Activated naive CD8-positive, alpha-beta T cell treated with anti-CD3 and anti-CD28 coated beads, Interleukin-2, amount 10 ng/mL, durations not matched to agents 7 days and 5 days (primary cell): ENCODE measurements at places on chromosomes 2 and 18. TPM values are rescaled to one million over a fixed set of nuclear protein-coding genes. Genes with fewer than 3 reads are reported as not detected.

DNA sequence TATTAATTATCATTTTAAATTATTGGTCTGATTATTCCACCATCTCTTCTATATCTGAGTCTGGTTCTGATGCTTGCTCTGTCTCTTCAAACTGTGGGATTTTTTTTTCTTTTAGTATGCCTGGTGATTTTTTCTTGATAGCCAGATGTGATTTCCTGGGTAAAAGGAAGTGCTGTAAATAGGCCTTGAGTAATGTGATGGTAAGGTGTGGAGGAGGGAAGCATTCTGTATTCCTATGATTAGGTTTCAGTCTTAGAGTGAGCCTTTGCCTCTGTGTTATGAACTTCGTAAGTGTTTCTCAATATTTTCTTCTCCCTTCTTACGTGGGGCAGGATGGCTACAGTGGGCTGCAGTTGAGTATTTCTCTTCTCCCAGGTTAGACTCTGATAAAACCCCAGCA, 103.0 kb downstream of the EHBP1 start:
- DNase-seq: no peak
- H3K27ac ChIP-seq: no peak overlapping the region
- no peak overlapping the region for H3K4me3 ChIP-seq
- H3K27me3 ChIP-seq: no peaks in the 10 kb centered on the region

DNA sequence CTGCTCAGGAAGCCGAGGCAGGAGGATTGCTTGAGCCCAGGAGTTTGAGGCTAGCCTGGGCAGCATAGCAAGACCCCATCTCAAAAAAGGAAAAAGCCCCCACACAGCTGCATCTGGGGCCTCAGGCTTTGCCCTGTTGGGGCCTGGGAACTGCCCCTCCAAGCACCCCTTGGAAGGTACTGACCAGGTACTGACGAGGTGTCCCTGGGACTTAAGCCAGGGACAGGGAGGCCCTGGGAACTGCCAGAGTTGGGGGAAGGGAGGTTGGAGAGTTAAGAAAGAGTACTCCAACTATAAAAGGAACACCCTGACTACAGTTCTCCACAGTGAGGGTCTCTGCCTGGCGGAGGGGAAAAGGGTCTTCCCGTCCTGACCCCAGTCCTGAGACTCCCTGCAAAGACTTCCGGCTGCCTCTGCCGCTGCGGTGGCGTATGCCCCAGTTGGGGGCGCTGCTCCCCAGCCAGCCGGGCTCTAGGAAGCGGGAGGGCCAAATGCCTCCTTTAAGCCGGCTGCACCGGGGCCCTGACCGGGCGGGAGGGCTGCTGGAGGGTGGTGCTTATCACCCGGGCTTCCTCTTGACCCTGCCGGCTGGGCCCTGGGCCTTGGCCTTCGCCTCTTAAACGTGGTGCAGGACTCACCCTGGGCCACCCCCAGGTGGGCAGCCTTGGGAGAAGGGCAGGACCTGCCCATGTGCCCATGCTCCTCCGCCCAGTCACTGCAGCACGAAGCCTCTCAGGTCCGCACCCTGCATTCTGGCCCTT, 12.8 kb downstream of the SLC30A3 start:
- peak; percentile 80 for DNase-seq
- H3K27ac ChIP-seq: no peak overlapping the region
- peaks cover 4% of the 10 kb centered on the region for H3K4me1 ChIP-seq
- no peaks in the 10 kb centered on the region for H3K36me3 ChIP-seq
- H3K4me3 ChIP-seq: no peak overlapping the region
- peaks cover 11% of the 10 kb centered on the region for H3K27me3 ChIP-seq

GRCh38 chr18:58078889-58079573, 35.0 kb downstream of the NEDD4L start:
- H3K27ac ChIP-seq: no peak overlapping the region
- H3K27me3 ChIP-seq: no peaks in the 10 kb centered on the region
- no peak overlapping the region for H3K4me3 ChIP-seq
- DNase-seq: no peak
- H3K36me3 ChIP-seq: no peaks in the 10 kb centered on the region

DNA sequence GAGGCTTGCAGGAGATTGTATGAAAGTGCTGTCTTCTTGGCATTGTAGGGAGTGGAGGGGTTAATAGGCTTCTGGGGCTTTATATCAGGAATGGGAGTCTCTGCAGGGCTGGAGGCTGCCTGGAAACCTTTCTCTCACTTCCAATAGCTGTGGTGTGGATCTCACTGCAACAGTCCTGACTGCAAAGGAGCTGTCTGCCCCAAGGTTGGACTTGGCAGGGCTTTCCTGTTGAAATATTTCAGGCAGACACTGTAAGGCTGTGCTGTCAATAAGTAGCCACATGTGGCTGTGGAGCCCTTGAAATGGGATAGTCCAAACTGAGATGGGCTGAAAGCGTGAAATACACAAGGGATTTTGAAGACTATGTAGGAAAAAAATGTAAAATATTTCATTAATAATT, 399.1 kb upstream of the SPRED2 start:
- no peaks in the 10 kb centered on the region for H3K36me3 ChIP-seq
- no peak overlapping the region for H3K27ac ChIP-seq
- no peak for DNase-seq
- H3K27me3 ChIP-seq: peaks cover 3% of the 10 kb centered on the region
- no peaks in the 10 kb centered on the region for H3K4me1 ChIP-seq
- no peak overlapping the region for H3K4me3 ChIP-seq

DNA sequence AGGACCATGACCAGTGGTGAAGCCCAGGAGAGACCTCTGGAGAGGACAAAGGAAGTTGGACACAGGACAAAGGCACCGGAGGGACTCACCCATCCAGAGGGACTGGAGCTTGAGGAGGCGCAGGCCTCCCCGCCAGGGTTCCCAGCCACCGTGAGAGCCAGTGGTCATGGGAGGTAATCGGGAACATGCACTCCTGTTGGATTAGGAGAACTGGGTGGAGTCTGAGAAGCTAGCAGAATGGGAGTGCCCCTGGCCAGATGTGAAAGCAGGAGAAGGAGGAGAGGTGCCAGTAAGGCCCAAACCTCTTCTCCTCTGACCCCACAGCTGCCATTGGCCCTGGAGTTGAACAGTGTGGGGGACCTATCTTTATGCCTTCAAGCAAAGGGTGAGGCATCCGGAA, 20.3 kb downstream of the POU3F3 start:
- no peak overlapping the region for H3K4me3 ChIP-seq
- no peak overlapping the region for H3K27ac ChIP-seq
- H3K36me3 ChIP-seq: no peaks in the 10 kb centered on the region
- DNase-seq: no peak

- no peaks in the 10 kb centered on the region for H3K27me3 ChIP-seq
- peaks cover 17% of the 10 kb centered on the region for H3K36me3 ChIP-seq
- DNase-seq: no peak
- no peak overlapping the region for H3K4me3 ChIP-seq
Measured at GRCh38 chr2:195368249-195369217, 288.5 kb upstream of the SLC39A10 start.

- DNase-seq: peak; percentile 44
- peaks cover 15% of the 10 kb centered on the region for H3K4me1 ChIP-seq
- peak overlapping the region; percentile 9 for H3K4me3 ChIP-seq
- H3K27ac ChIP-seq: no peak overlapping the region
Measured at GRCh38 chr18:49227441-49228165, 232.8 kb downstream of the DYM start.

- no peaks in the 10 kb centered on the region for H3K36me3 ChIP-seq
- peak overlapping the region; percentile 14 for H3K4me3 ChIP-seq
- H3K27me3 ChIP-seq: peaks cover 2% of the 10 kb centered on the region
- no peak for DNase-seq
- peaks cover 5% of the 10 kb centered on the region for H3K4me1 ChIP-seq
- no peak overlapping the region for H3K27ac ChIP-seq
Measured at GRCh38 chr2:85470850-85471800, 52.6 kb downstream of the SH2D6 start.

GRCh38 chr18:4399929-4400328, 55.2 kb downstream of the DLGAP1 start:
- no peak overlapping the region for H3K4me3 ChIP-seq
- DNase-seq: no peak
- no peaks in the 10 kb centered on the region for H3K27me3 ChIP-seq
- no peak overlapping the region for H3K27ac ChIP-seq
- H3K36me3 ChIP-seq: no peaks in the 10 kb centered on the region

- H3K27ac ChIP-seq: peak overlapping the region; percentile 99
- peaks cover 55% of the 10 kb centered on the region for H3K4me1 ChIP-seq
- H3K36me3 ChIP-seq: peaks cover 48% of the 10 kb centered on the region
Measured at GRCh38 chr2:86788881-86789686, 1.6 kb downstream of the CD8A start.

GRCh38 chr18:57951117-57951796, 92.8 kb upstream of the NEDD4L start:
- H3K36me3 ChIP-seq: no peaks in the 10 kb centered on the region
- H3K4me1 ChIP-seq: no peaks in the 10 kb centered on the region
- no peak for DNase-seq
- no peak overlapping the region for H3K4me3 ChIP-seq
- no peak overlapping the region for H3K27ac ChIP-seq

The KLHL41 gene
- total RNA-seq: 0.17 TPM

The ANKRD12 gene
- total RNA-seq: 107 TPM

The GCG gene
- total RNA-seq: not detected

The PJVK gene
- total RNA-seq: 2.5 TPM

The UGT1A1 gene
- total RNA-seq: not detected
